SK-N-SH (cell line): ENCODE measurements at places on chromosomes 1 and 21.

DNA sequence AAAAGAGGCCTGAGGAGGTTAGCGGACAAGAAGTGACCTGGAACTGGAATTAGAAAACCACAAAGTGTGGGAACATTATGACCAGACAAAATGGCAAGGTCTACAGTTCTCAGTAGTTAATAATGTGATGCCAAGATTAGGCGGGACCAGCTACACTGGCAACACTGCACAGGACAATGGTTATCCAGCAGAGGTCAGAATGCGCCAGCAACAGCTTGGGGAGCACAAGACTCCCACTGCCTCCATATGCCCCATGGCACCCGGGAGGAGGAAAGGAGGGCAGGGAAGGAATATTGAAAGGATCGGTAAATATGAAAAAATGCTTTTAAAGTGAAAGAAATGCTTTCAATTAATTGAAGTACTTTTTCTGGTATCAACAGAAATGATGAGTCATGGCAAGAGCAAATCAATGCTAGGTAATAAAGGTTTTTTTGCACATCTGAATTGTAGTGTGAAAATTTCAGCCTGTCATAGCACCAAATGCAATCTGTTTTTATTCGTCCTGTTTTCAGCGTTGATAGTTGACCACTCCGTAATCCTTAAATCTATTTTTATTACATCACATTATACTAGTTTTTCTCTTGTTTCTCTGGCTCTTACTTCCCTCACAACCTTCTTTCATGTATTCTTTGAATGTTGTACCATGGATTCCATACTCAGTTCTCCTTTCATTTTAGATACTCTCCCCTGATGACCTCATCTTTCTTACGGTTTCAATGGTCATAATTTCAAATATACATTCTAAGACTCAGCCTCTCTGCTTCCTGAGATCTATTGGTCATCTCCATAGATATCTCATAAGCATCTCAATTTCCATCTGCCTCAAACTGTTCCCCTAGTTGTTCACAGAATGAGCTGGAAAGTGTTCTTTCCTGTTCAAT is 30.7 kb downstream of the VCAM1 start:
- DNase-seq: no peak

GRCh38 chr1:161185282-161185682 is 8.0 kb upstream of the B4GALT3 start:
- peak; percentile 45 for DNase-seq

DNA sequence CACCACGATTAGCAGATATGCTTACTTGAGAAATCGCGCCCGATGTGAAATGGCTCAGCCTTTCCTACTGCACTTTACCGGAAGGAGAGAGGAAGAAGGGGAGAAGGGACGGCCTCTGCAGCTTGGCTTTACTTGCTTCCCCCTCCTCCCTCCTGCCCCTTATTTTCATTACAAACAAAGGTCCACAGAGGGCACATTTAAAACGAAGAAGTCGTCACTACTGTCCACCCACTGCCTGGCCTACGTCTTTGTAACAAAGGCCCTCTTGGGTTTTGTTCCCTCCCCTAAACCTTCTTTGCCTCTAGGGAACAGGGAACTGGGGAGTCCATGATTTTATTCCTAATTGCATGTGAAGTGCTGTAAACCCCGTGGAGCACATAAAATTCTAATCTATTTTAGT is 308.5 kb downstream of the LMX1A start:
- no peak for DNase-seq

- no peak for DNase-seq
Measured at GRCh38 chr1:43757343-43758053, 50.2 kb downstream of the ST3GAL3 start.

- DNase-seq: no peak
Measured at GRCh38 chr1:115134231-115134630, 44.9 kb upstream of the TSPAN2 start.
